ENCODE measurements at places on chromosomes 3 and 15. TPM values are rescaled to one million over a fixed set of nuclear protein-coding genes. Genes with fewer than 3 reads are reported as not detected.

GRCh38 chr15:72797834-72798233 lies 14.3 kb upstream of the ADPGK start:
- no peak for DNase-seq
- H3K36me3 ChIP-seq: no peaks in the 10 kb centered on the region
- H3K27me3 ChIP-seq: no peaks in the 10 kb centered on the region
- H3K4me3 ChIP-seq: no peak overlapping the region

DNA sequence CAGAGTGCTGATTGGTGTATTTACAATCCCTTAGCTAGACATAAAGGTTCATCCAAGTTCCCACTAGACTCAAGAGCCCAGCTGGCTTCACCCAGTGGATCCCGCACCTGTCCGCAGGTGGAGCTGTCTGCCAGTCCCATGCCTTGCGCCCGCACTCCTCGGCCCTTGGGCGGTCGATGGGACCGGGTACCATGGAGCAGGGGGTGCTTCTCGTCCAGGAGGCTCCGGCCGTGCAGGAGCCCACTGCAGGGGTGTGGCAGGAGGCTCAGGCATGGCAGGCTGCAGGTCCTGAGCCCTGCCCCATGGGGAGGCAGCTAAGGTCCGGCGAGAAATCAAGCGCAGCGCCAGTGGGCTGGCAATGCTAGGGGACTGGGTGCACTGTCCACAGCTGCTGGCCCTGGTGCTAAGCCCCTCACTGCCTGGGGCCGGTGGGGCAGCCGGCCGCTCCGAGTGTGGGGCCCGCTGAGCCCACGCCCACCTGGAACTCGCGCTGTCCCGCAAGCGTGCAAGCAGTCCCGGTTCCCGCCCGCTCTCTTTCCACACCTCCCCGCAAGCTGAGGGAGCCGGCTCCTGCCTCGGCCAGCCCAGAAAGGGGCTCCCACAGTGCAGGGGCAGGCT lies 1206.3 kb downstream of the OTOL1 start:
- H3K4me1 ChIP-seq: no peaks in the 10 kb centered on the region
- no peak overlapping the region for H3K27ac ChIP-seq
- H3K27me3 ChIP-seq: no peaks in the 10 kb centered on the region
- no peaks in the 10 kb centered on the region for H3K36me3 ChIP-seq
- no peak for DNase-seq

Gene MUC4
- not detected for total RNA-seq

GRCh38 chr3:89617706-89618105 lies 510.3 kb downstream of the EPHA3 start:
- H3K4me3 ChIP-seq: no peak overlapping the region
- no peaks in the 10 kb centered on the region for H3K4me1 ChIP-seq
- H3K27ac ChIP-seq: no peak overlapping the region
- H3K36me3 ChIP-seq: no peaks in the 10 kb centered on the region

DNA sequence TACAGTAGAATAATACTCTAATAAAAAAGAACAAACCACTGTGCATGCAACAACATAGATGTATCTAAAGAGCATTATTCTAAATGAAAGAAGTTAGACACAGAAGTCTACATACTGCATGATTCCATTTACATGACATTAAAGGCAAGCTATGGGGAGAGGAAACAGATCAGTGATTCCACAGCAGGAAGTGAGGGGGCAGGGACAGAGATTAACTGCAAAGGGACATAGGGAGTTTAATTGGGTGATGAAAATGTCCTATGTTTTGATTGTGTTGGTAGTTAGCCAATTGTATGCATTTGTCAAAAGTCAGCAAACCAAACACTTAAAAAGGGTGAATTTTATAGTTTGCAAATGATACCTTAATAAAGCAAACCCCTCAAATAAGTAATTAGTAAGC lies 13.8 kb downstream of the CRYGS start:
- H3K36me3 ChIP-seq: no peaks in the 10 kb centered on the region
- no peak overlapping the region for H3K27ac ChIP-seq
- H3K4me3 ChIP-seq: no peak overlapping the region
- H3K4me1 ChIP-seq: no peaks in the 10 kb centered on the region

Gene PRR20G
- not detected for total RNA-seq

DNA sequence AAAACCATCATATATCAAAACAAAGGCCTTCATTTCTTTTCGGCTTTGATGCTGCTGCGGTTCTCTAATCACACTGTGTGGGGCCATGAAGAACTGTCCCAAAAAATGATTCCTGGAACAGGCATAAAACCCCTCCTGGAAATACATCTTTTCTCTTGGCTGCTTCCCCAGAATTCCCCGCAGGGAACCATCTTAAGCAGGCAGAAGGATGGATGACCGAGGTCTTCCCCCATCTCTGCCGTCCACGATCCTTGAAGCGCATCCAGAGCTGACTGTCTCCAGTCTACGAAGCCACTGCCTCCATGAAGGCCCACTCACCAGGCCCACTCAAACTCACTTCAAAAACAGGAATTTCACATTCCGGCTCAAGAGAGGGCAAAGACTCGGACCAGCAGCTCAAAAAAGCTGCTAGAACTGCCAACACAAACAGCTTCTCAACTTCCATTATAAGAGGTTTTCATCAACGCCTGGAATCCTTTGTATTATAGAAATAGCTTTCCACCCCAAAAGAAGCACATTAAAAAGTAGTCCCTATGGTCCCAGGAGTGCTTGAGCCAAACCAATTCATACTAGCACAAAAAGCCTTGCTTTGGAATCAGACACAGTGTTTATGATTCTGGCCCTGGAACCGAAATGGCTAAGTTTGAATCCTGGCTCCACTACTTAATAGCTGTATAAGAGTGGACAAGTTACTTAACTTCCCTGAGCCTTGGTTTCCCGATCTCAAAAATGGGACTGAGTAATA lies 487.5 kb upstream of the WNT5A start:
- no peaks in the 10 kb centered on the region for H3K36me3 ChIP-seq
- no peak overlapping the region for H3K27ac ChIP-seq
- no peaks in the 10 kb centered on the region for H3K4me1 ChIP-seq

DNA sequence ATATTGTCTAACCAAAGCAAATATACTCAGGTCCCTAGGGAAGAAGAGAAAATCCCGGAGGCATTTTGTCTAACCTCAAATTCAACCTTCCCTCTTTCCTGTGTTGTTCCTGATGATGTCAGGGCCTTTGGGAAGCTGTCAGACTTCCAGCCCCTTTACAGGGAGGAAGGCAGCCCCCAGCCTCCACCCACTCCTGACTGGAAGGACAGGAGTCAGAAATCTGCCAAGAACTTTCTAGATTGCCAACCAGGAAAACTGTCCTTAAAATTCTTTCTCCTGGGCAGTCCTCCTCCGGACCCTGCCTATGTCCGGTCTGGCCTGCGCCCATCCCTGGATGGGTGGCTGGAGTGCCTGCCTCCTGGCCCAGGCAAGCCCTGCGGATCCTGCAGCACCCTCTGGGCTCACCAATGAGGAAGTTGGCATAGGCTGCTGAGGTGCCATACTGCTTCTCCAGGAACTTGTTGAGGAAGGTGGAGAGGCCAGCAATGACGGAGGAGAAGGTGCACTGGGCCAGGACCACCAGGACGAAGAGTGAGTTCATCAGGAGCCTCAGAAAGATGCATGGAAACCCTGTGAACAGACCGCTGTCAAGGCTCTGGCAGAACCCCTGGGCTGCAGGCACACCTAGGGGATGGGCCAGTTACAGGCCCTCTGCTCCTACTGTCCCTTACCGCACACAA lies 52.6 kb upstream of the RAB6B start:
- H3K4me1 ChIP-seq: no peaks in the 10 kb centered on the region
- H3K27me3 ChIP-seq: no peaks in the 10 kb centered on the region
- no peaks in the 10 kb centered on the region for H3K36me3 ChIP-seq
- no peak for DNase-seq
- H3K27ac ChIP-seq: no peak overlapping the region

GRCh38 chr15:41465822-41466421 lies 27.8 kb upstream of the ITPKA start:
- no peaks in the 10 kb centered on the region for H3K36me3 ChIP-seq
- H3K27me3 ChIP-seq: no peaks in the 10 kb centered on the region
- H3K4me1 ChIP-seq: no peaks in the 10 kb centered on the region
- no peak overlapping the region for H3K4me3 ChIP-seq

DNA sequence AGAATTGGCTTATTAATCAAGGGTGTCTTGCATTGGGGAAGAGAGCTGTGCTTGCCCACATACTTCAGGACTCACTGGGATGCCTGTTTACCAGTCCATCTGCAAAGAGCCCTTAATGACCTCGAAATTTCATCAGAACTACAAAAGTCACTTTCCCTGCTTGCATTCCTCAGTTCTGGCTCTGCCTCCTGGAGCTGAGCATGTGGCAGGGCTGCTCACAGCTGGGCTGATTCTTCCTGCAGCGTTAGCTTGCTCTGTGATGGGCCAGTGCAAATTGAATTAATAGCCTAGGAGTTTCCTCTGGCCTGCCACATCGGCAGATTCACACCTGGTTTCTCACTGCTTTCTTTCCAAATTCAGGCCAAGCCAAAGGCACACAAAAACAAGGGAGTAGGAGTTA lies 108.9 kb downstream of the DUT start:
- DNase-seq: no peak
- no peak overlapping the region for H3K4me3 ChIP-seq
- H3K36me3 ChIP-seq: no peaks in the 10 kb centered on the region
- peak overlapping the region; percentile 51 for H3K27ac ChIP-seq

GRCh38 chr3:8767667-8768363 lies 1.6 kb downstream of the OXTR start:
- no peak overlapping the region for H3K4me3 ChIP-seq
- H3K4me1 ChIP-seq: peaks cover 8% of the 10 kb centered on the region
- DNase-seq: no peak
- H3K27ac ChIP-seq: no peak overlapping the region
- peaks cover 54% of the 10 kb centered on the region for H3K27me3 ChIP-seq

Gene GHRL
- total RNA-seq: not detected

All from tibial nerve (tissue), 4 donors.